Stimulated activated CD8-positive, alpha-beta memory T cell treated with anti-CD3 and anti-CD28 coated beads, Interleukin-2, amount 100 ng/mL, for 1 hour (primary cell): ENCODE measurements at places on chromosomes 12 and 14.

- no peak for DNase-seq
Measured at GRCh38 chr12:4025181-4026019, 152.2 kb upstream of the PARP11 start.

DNA sequence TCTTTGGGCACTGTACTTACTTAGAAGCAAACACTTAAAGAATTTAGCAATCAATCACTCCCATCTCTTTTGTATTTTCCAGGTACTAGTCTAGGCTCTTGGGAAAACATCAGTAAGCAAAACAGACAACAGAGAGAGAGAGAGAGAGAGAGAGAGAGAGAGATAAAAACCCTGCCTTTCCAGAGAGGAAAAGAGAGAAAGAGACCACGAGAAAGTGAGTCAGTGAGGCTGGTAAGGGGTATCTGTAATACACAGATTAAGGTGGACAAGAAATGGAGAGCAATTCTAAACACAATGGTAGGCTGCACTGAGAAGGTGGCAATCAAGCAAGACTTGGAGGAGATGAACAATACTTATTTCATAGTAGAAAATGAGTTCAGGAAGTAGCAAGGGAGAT lies 119.9 kb upstream of the OVCH1 start:
- no peak for DNase-seq

GRCh38 chr12:9940375-9940774 lies 8.2 kb upstream of the CLEC2A start:
- DNase-seq, result no peak

GRCh38 chr14:96576937-96577336 lies 74.8 kb downstream of the PAPOLA start:
- DNase-seq, result no peak

GRCh38 chr12:2979806-2980205 lies 20.6 kb downstream of the TEAD4 start:
- DNase-seq, result no peak

DNA sequence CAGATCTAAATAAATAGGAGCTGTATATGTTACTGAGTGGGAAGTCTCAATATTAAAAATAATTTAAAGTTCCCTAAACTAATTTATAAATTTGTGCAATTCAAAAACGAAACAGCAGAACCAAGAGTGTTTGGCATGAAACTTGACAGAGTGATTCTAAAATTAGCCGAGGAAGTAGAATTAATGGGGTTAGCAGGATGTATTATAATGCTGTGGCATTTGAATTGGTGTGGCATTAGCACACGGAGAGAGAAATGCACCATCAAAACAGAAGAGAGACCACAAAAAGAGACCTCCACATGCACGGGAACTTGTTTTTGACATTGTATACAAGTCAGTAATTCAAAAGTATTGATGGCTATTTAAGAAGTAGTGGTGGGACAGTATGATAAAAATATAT lies 366.0 kb upstream of the RGS6 start:
- no peak for DNase-seq

DNA sequence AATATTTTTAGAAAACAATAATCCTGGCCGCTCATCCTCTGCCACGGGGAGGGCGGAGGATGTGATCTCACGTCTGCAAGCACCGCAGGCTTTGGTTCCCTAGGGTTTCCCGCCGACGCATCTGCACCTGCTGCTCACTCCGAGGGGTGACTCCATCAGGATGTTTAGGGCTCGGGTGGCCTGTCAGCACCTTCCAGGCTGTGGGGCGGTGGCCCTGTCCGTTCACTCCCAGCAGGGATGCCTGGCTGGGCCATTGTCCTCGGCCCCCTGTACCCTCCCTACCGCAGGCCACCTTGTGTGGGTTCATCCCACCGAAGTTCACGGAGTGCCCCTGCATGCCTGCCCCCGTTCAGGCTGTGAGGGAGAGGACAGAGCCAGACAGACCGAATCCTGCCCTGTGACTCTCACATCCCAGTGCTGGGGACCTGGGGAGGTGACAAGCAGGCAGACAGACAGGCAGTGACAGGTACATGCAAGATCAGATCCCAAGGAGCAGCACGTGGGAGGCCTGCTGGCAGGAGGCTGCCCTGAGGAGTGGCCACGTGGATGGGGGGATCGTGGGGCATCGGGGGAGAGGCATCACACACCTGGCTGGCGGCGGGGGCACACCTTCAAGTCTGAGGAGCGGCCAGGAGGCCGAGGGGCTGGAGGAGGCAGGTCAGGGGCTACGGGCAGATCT lies 112.6 kb downstream of the ADGRD1 start:
- DNase-seq, result no peak

DNA sequence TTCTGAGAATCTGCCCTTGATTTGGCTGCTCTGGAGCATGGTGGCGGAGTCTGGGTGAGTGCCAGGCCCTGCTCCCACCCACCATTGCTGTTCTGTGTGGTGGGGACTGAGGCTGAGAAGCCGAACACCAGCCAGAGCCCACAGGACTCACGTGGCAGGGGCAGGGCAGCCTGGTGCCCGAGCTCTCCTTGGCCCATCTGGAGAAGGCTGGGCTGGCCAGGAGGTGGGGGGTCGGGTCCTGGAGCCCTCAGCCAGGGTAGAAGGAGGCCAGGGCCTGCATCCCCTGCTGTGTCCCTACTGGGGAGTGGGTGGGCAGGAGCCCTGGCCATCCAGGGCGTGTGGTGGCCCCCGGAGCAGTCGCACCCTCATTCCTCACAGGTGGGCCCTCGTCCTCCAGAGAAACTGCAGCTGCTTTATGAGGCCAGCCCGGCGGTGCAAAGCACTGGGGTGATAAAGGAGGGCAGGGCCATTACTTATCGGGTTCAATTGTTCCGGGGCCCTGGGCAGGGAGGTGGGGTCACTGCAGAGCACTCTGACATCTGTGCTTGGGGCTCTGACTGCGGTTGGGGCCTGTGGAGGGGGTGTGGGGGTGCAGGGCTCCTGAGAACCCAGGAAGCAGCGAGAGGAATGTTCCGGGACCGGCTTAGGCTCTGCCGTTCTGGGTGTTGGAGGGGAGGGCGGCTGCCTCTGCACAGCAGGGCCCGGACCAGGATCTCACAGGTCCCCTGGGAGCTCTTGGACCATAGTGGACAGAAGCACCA lies 217.5 kb upstream of the C14orf180 start:
- no peak for DNase-seq

DNA sequence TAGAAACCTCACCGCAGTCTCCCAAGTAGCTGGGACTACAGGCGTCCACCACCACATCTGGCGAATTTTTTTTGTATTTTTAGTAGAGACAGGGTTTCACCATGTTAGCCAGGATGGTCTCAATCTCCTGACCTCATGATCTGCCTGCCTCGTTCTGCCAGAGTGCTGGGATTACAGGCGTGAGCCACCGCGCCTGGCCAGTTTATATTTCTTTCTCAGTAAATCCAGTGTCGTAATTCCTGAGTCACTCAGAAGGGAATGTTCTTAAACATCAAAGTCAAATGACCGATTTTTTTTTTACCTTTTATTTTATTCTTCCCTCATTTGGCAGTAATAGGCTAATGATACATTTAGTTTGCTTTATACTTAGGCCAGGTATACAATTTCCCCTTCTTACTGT lies 80.5 kb downstream of the FBXO33 start:
- DNase-seq, result no peak

- no peak for DNase-seq
Measured at GRCh38 chr14:85535991-85536832, 6.3 kb downstream of the FLRT2 start.

DNA sequence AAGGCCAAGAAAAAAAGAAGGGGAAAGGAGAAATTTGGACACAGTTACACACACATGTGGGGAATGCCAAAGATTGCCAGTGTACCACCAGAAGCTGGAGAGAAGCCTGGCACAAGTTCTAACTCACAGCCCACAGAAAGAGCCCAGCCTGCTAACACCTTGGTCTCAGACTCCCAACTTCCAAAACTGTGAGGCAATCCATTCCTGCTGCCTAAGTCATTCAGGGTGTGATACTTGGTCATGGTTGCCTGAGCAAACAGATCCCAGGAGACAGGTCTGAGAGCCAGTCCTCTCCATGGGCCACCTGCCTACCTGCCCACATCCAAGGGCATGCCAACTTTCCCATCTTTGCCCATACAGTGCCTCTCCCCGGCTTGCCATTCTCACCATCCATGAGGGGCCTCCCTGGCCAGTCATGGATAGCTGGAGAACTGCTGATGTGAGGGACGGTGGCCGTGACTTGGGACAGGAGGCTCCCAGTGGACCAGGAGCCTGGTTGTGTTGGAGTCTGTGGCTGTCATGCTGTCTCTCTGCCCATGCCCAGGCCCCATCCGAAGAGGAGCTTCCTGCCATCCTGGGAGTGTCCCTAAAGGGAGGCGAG lies 198.0 kb upstream of the RTL1 start:
- no peak for DNase-seq

- no peak for DNase-seq
Measured at GRCh38 chr14:92460916-92461579, 52.5 kb upstream of the RIN3 start.

GRCh38 chr12:4284306-4284705 lies 10.7 kb downstream of the CCND2 start:
- DNase-seq, result no peak

DNA sequence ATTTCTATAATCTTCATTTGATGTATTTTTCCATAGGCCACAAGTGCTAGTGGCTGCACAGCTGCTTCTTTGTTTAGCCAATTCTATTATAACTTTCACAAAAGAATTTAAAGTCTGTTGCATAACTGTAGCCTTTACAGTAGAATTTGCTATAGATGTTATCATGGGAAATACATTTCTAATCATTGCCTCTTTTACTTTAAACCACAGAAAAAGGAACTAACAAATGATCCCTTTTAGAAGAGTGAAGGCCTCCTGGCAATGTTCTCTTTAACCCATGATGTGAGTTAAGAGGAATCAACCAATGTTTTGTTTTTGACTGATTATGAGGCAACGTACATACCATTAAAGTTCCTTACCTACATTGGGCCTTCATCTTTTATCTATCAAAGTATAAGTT lies 68.8 kb downstream of the RPL10L start:
- DNase-seq, result no peak

GRCh38 chr12:107448198-107448597 lies 237.4 kb upstream of the PWP1 start:
- no peak for DNase-seq

GRCh38 chr14:54599966-54600716 lies 33.2 kb downstream of the SAMD4A start:
- no peak for DNase-seq

- no peak for DNase-seq
Measured at GRCh38 chr12:12319451-12320183, 30.4 kb downstream of the MANSC1 start.

DNA sequence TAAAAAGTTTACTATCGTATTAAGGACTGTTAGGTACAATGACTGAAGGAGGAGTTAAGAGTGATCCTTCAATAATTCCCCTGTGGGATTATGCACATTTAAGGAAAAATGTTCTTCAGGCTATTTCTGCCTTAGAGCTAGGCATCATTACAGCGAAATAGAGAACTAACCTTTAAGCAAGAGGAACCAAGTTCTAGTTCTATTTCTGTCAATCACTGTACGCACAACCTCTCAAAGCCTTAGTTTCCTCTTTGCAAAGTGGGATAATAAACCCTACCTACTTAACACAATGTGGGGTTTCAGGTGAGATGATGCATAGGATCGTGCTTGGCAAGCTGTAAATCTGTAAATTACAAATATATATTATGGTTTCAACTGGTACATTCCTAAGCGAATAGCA lies 15.4 kb downstream of the NTF3 start:
- no peak for DNase-seq

DNA sequence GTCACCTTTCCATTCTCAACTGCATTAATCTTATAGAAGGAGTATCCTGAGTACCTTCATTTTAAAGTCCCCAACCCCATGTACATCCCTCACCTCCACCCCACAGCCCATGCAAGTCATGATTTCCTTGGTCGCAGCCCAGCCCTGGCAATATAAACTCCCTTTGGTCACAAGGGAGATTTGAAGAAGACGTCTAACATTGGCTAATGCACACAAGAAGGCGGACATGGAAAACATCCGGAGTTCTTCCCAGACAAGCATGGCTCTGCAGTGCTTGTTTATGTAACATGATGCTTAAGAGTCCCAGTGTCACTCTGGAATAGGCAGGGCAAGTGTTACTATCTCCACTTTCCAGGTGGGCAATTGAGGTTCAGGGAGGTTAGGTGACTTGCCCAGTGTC lies 277.6 kb downstream of the DPF3 start:
- no peak for DNase-seq

GRCh38 chr14:104423701-104424405 lies 155.7 kb upstream of the C14orf180 start:
- DNase-seq, result no peak

- DNase-seq, result no peak
Measured at GRCh38 chr14:100615736-100616695, 28.8 kb upstream of the BEGAIN start.

DNA sequence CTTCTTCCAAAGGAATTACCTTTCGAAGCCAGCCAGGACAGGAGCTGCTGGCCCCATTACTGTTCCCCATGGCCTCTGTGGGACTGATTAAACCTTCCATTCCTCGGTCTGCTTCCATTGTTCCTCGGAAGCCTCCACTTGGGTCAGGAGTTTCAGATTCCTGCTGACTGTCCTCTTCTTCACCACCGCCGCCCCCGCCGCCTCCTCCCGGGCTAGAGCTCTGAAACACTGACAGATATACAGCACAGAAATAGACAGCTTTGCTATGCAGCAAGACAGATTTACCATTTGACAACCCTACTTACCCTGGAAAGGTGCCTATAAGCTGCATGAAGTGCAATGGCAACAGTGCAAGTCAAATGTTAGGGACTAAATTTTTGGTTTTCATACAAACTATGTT lies 21.8 kb downstream of the ZC2HC1C start:
- DNase-seq, result no peak

- no peak for DNase-seq
Measured at GRCh38 chr14:53879747-53880146, 76.9 kb downstream of the BMP4 start.

DNA sequence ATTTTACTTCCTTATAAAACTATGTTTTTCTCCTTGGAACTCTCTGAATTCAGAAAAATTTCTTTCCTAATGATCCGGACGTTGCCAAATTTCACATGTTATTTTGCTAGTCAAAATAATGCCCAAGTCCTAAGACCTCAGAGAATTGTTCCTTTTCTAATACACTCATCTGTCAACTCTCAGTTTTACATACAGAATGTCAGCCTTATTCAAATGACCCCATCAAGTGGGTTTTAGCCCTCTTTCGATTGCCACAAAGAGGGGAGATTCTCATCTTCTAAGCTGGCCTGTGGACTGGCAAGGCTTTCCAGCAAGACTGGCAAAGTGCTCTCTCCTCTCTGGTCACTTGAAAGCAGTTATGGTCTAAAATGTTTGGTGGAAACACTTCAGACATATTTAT lies 99.3 kb upstream of the GPHB5 start:
- no peak for DNase-seq

DNA sequence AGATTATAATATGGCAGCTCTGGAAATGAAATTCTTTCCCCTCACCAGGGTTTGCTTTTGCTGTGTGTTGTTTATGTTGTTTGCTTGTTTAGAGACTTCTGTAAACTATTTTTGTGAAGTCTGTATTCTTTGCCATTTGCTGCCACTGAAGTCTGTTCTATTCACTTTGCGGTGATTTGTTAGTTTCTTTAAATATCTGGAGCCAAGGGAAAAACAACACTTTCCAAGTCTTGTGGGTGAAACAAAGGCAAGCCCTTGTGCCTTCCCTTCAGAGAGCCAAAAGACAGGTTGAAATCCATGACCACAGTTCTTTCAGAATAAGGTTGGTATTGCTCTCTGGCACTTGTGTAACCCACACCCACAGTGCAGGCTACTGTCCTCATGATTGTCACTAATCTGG lies 59.5 kb upstream of the RNU6-7 start:
- DNase-seq, result no peak

- no peak for DNase-seq
Measured at GRCh38 chr12:119373001-119373400, 38.5 kb downstream of the CCDC60 start.
